Activated naive CD4-positive, alpha-beta T cell treated with anti-CD3 and anti-CD28 coated beads, Interleukin-2, amount 50 U/mL, for 72 hours (primary cell): ENCODE measurements at places on chromosomes 5 and 9.

GRCh38 chr9:6567140-6567591 lies 78.4 kb downstream of the GLDC start:
- DNase-seq, result no peak

GRCh38 chr9:33162721-33163311 lies 4.3 kb downstream of the B4GALT1 start:
- DNase-seq, result no peak

- DNase-seq, result no peak
Observed at GRCh38 chr5:83540105-83540504, 68.6 kb downstream of the VCAN start.

- DNase-seq, result no peak
Observed at GRCh38 chr9:34526026-34526425, 3.2 kb upstream of the ENHO start.

DNA sequence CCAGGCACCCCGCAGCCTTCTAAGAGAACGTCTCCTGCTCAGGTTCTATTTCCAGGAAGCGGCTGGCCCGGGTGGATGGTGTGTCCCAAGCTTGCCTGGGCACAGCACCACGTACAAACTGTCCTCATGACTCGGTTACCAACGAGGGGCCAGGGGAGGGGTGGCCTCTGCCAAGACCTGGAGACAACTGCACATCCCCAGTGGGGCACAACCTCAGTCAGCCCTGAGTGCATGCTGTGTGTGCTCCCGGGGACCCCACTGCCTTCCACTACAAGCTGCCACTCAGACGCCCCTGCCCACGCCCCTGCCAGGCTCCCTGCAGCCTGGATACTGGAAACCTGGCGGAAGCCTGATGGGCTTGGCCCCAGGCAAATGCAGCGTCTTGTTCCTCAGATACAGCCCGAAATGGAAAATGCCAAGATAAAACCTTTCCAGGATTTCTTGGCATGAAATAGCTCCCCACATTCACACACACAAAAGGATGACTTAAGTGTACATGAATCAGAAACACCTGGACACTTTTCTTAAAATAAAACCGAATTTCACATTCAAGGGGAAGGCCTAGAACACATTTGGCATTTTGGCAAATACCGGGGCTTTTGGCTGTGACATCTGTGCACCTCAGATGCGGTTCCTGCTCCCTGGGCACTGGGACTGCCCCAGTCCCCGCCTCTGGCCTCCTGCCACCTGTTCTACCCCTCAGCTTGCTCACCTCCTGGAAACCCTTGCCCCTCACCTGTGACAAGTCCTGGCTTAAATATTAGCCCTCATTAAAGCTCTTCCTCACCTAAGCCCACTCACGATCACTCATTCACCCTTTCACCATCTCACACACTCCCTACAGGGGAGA lies 62.5 kb downstream of the COL23A1 start:
- no peak for DNase-seq

GRCh38 chr5:61182449-61182848 lies 20.2 kb upstream of the SMIM15 start:
- no peak for DNase-seq

GRCh38 chr9:114382699-114383520 lies 4.9 kb downstream of the AKNA start:
- no peak for DNase-seq
